Epithelial cell of proximal tubule (primary cell): ENCODE measurements at places on chromosomes 12 and 14. TPM values are rescaled to one million over a fixed set of nuclear protein-coding genes. Genes with fewer than 3 reads are reported as not detected.

Gene RAPGEF3
- total RNA-seq: 8.5 and 102 TPM in 2 replicates

Gene PRH1
- 4.3 and 9.1 TPM in 2 replicates for total RNA-seq

GRCh38 chr14:65769151-65769550 lies 356.6 kb downstream of the FUT8 start:
- DNase-seq: no peak

DNA sequence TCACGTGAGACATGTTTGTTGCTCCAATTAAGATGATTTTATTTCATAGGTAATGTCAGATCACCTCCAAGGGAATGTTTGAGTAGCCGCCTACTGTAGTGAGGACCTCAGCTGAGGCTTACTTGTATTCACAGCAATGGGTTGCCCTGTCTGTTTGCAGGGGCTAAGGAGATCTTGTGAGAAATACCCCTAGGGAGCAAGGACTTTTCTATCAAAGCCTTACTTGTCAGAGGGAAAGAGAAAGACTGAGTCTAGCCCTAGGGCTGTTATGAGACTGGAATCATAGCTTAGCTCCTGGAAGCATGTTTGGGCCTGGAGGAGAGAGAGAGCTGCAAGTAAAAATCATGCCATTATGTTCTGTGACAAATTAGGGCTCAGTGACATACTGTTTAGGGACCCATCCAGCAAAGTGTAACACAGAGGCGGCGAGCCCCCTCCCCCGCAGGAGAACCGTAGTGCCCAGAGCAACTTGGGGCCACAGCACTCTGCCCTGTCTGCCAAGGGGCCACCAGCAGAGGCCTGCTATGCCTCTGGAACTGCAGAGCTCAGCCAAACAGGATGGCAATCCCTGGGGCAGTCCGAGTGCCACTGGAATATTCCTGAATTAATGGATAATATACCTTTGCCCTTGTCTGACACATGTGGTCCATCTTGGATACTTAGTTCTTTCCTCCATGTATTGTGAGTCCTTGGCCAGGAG lies 178.8 kb downstream of the DACT1 start:
- DNase-seq: no peak
